Caco-2 (cell line): ENCODE measurements at places on chromosomes 1 and 21. TPM values are rescaled to one million over a fixed set of nuclear protein-coding genes. Genes with fewer than 3 reads are reported as not detected.

DNA sequence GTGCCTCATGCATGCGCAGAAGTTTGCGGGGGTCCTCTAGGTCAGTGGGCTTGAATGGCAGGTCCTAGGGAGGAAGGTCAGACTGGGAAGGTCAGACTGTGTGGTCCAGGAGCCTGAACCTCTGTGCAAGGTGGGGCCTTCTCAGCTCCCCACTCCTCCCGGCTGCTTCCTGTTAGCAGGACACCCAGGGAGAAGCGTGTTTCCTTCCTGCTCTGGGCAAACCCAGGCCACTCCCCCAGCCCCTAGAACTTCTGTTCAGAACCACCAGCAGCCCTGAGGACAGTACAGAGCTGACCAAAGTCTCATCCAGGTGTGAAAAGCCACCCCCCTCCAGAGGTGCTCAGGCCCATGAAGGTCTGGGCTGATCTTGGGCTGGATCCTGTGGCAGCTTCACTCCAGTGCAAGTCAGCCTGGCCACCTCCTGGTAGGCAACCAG, 29.9 kb downstream of the NAV1 start:
- H3K4me1 ChIP-seq = no peaks in the 10 kb centered on the region
- H3K36me3 ChIP-seq = no peaks in the 10 kb centered on the region
- H3K27ac ChIP-seq = no peak overlapping the region
- no peak for DNase-seq
- H3K4me3 ChIP-seq = no peak overlapping the region

The B3GALT5 gene
- total RNA-seq = 0.18 and 0.39 TPM in 2 replicates

The FAM163A gene
- total RNA-seq = not detected in 2 replicates

The FAM78B gene
- 0.21 TPM in 1 of 2 replicates, not detected in the other for total RNA-seq

The DNAJC6 gene
- 4.0 and 6.2 TPM in 2 replicates for total RNA-seq

DNA sequence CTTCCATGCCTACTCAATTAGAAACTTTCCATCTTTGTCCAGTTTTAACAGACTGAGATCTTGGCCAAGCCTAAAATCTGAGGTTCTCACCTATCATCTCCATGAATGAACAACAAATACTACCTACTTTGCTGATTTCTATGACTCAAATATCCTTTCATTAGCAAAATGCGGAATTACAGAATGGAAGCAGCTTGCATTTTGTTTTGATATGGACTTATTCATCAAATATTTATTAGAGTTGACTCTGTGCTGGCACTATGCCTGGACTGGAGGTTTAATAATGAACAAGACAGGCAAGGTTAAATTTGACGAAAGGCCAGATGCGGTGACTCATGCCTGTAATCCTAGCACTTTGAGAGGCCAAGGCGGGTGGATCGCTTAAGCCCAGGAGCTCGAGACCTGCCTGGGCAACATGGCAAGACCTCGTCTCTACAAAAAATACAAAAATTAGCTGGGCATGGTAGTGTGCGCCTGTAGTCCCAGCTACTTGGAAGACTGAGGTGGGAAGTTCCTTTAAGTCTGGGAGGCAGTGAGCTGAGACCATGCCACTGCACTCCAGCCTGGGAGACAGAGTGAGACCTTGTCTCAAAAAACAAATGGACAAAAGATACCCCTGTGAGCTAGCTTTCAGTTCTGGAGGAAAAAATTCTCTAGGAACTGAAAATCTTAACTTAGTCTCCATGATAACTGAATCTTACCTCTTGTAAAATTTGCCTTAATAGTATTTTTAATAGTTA, 29.4 kb upstream of the SOD1 start:
- H3K27ac ChIP-seq = no peak overlapping the region
- no peaks in the 10 kb centered on the region for H3K36me3 ChIP-seq
- no peak for DNase-seq

DNA sequence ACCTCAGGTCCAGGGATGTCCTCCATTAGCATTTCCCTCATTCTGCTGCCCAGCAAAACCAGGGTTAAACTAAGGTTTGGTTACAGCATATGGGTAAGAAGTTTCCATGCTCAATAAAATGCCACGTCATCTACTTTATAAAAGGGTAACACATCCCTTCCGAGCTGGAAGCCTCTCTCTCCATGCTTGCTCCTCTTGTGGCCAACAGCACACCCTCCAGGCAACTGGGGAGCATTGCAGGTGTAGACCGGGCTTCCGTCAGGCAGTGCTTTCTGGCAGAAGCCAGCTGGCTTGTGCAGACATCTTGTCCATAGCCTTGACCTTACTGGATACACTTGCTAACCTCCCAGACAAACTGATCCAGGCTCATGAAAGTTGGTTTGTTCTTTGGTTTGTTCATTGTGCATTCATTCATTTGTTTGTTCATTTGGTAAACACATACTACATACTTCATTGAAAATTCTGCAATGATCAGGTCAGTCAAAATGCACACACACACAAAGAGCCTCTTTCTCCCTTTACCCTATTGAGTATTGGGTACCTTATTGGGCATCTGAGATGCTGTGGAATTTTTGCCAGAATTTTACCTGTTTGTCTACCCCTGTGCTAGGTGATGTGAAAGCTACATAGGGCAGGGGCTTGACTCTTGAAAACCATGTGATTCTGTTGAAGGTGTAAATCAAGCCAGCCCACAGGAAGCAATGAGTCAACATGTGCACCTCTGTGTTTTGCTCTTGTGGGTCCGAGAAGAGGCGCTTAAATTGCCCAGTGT, 422.8 kb downstream of the CAMTA1 start:
- H3K27ac ChIP-seq = no peak overlapping the region
- H3K4me3 ChIP-seq = no peak overlapping the region
- no peaks in the 10 kb centered on the region for H3K4me1 ChIP-seq

GRCh38 chr1:67711855-67712212, 26.8 kb downstream of the GADD45A start:
- DNase-seq = no peak
- no peak overlapping the region for H3K27ac ChIP-seq
- no peaks in the 10 kb centered on the region for H3K36me3 ChIP-seq
- no peaks in the 10 kb centered on the region for H3K27me3 ChIP-seq
- no peak overlapping the region for H3K4me3 ChIP-seq

- no peak overlapping the region for H3K4me3 ChIP-seq
- no peaks in the 10 kb centered on the region for H3K27me3 ChIP-seq
- H3K4me1 ChIP-seq = peaks cover 9% of the 10 kb centered on the region
- H3K36me3 ChIP-seq = no peaks in the 10 kb centered on the region
- no peak for DNase-seq
Observed at GRCh38 chr1:207248544-207249198, 72.8 kb upstream of the CD55 start.

The SELE gene
- total RNA-seq = not detected in 2 replicates

The ATP1A4 gene
- total RNA-seq = not detected in 2 replicates

DNA sequence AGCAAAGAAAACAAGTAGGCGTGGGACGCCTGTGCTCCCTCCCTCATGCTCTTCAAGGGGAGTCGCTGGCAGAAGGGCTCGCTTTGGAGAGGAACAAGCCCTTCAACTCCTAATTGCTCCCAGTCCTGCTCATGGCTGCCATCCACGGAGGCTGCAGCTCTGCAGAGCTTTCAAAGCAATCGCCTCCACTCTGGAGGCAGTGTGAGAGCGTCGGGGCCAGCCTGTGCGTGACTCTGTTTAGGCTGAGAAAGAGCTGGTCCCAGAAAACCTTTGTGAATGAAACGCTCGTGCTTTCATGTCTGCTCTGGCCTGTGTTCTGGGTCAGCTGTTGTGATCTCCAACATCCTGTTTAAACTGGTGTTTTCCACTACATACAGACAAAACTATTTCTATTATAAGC, 23.9 kb upstream of the RUNX1 start:
- DNase-seq = no peak
- no peaks in the 10 kb centered on the region for H3K4me1 ChIP-seq
- no peak overlapping the region for H3K27ac ChIP-seq
- no peaks in the 10 kb centered on the region for H3K36me3 ChIP-seq
- H3K4me3 ChIP-seq = no peak overlapping the region

- H3K4me1 ChIP-seq = no peaks in the 10 kb centered on the region
- no peak for DNase-seq
- no peaks in the 10 kb centered on the region for H3K27me3 ChIP-seq
- no peaks in the 10 kb centered on the region for H3K36me3 ChIP-seq
- no peak overlapping the region for H3K27ac ChIP-seq
Observed at GRCh38 chr1:78375996-78376395, 114.8 kb upstream of the PTGFR start.
